ENCODE measurements at places on chromosomes 16 and 17.
A peak's percentile ranks its signal among the peaks of the same experiment; 100 is the strongest.

- H3K27ac ChIP-seq: no peak overlapping the region
- H3K36me3 ChIP-seq: no peaks in the 10 kb centered on the region
- peaks cover 35% of the 10 kb centered on the region for H3K27me3 ChIP-seq
- ATAC-seq: no peak
- no peak overlapping the region for H3K4me3 ChIP-seq
Observed at GRCh38 chr17:16912021-16912962, 59.6 kb downstream of the TNFRSF13B start.

- H3K27me3 ChIP-seq: no peaks in the 10 kb centered on the region
- no peaks in the 10 kb centered on the region for H3K4me1 ChIP-seq
- H3K4me3 ChIP-seq: no peak overlapping the region
Observed at GRCh38 chr17:32954477-32954876, 26.5 kb downstream of the TMEM98 start.

DNA sequence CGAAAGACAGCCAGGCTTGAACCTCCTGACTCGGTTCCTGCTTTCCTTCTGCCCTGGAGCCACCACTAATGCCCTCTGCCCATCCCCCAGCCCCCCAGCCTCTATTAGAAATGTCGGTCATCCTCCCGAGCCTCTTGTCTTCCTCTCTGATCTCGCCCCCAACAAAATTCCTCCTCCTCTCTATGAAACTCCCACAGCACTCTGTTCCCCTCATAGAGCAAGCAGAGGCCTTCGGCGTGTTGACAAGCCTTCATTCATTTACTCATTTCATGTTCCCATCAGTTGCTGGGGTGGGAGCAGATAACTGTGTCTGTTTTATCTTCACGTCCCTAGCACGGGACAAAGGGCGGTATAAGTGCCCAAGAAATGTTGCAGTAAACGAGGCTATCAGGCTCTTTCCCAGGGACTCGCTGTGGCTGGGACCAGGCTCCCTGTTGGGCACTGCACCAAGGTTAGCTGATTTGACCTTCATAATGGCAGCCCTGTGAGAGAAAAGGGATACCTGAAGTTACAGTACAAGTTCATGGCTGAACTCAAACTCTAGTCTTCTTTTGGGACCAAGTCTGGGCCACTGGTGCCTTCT lies 7.8 kb downstream of the FBXL19 start:
- H3K36me3 ChIP-seq: no peaks in the 10 kb centered on the region
- H3K27me3 ChIP-seq: no peaks in the 10 kb centered on the region
- no peak overlapping the region for H3K27ac ChIP-seq
- H3K4me3 ChIP-seq: no peak overlapping the region

GRCh38 chr16:3780570-3780969 lies 63.2 kb upstream of the TRAP1 start:
- no peak for ATAC-seq
- H3K4me1 ChIP-seq: no peaks in the 10 kb centered on the region
- H3K27ac ChIP-seq: no peak overlapping the region
- H3K4me3 ChIP-seq: no peak overlapping the region
- no peaks in the 10 kb centered on the region for H3K27me3 ChIP-seq

- H3K27ac ChIP-seq: no peak overlapping the region
- H3K4me1 ChIP-seq: peaks cover 31% of the 10 kb centered on the region
- no peaks in the 10 kb centered on the region for H3K36me3 ChIP-seq
- H3K27me3 ChIP-seq: peaks cover 55% of the 10 kb centered on the region
- no peak for ATAC-seq
- no peak overlapping the region for H3K4me3 ChIP-seq
Observed at GRCh38 chr17:31388770-31389656, 2.5 kb upstream of the RAB11FIP4 start.

DNA sequence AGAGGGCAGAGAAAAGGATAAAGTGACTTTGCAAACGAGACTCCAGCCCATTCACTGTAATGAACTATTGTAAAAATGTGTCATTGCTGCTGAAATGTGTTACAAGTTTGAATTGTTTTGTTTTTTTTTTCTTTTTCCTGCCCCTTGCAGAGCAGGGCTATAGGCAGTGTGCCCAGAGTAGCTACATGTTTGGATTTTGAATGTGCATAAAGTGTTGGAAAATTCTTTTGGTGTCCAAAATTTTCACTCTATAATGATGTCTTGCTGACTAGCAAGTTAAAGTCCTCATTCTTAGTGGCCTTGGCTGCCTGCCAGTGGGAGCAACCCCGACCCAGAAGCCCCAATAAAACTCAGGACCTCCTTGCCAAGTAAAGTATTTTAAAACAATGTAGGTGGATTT lies 66.5 kb downstream of the IGF2BP1 start:
- no peak overlapping the region for H3K4me3 ChIP-seq
- H3K4me1 ChIP-seq: no peaks in the 10 kb centered on the region
- ATAC-seq: no peak
- H3K27ac ChIP-seq: no peak overlapping the region

DNA sequence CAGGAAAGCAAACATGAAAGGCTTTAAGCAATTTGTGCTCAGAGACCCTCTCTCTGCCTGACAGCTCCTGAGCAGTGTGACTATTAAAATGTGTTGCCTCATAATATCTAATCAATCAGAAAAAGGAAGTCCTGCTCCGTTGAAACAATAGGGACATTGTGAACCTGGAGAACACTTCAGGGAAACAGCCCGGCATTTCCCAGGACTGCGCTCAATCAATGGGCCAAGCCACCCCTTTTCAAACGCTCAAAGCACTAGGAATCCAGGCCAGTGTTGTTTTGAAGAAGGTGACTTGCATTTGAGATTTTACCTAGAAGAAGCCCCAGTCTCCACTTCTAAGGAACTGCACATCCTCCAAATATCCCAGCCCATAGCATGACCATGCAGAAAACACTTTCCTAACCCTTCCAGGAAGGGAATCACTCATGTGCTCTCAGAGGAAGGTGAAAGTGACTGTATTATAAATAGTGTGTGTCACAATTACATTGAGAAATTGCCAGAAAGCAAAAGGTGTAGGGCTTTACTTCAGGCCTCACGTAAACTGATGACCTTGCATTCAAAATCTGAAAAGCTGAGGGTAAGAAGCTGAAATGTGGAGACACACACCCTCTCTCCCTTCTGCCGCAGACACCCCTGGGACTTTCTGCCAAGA lies 19.4 kb downstream of the CDRT4 start:
- H3K27ac ChIP-seq: peak overlapping the region; percentile 74
- H3K4me1 ChIP-seq: no peaks in the 10 kb centered on the region
- H3K27me3 ChIP-seq: no peaks in the 10 kb centered on the region
- peak; percentile 59 for ATAC-seq
- no peak overlapping the region for H3K4me3 ChIP-seq

GRCh38 chr16:67256701-67257230 lies 8.0 kb downstream of the SLC9A5 start:
- H3K4me3 ChIP-seq: no peak overlapping the region
- peaks cover 37% of the 10 kb centered on the region for H3K27me3 ChIP-seq
- H3K36me3 ChIP-seq: no peaks in the 10 kb centered on the region
- H3K27ac ChIP-seq: no peak overlapping the region
- H3K4me1 ChIP-seq: no peaks in the 10 kb centered on the region
- ATAC-seq: no peak

- no peaks in the 10 kb centered on the region for H3K4me1 ChIP-seq
- H3K4me3 ChIP-seq: no peak overlapping the region
- H3K36me3 ChIP-seq: no peaks in the 10 kb centered on the region
- ATAC-seq: no peak
- no peak overlapping the region for H3K27ac ChIP-seq
Observed at GRCh38 chr17:8806926-8807550, 7.9 kb upstream of the MFSD6L start.

DNA sequence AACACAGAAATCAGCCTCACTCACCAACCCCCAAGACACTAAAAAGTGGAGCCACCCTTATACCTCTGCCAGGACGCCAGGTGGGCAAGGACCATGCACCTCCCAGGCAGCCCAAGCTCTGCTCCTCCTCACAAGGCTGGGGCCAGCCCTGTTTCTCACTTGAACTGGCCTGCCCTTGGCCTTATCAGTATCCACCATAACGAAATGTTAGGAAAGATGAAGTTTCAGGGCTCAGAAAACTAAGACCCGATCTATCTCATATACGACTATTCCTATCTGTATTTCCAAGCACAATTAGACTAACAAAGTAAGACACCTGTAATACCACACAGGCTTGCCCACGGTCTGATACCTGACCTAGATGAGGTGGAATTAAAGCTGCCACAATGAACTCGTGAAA lies 6.9 kb downstream of the FBXO31 start:
- peak overlapping the region; percentile 68 for H3K27ac ChIP-seq
- no peaks in the 10 kb centered on the region for H3K27me3 ChIP-seq
- H3K36me3 ChIP-seq: no peaks in the 10 kb centered on the region
- H3K4me1 ChIP-seq: peaks cover 95% of the 10 kb centered on the region

DNA sequence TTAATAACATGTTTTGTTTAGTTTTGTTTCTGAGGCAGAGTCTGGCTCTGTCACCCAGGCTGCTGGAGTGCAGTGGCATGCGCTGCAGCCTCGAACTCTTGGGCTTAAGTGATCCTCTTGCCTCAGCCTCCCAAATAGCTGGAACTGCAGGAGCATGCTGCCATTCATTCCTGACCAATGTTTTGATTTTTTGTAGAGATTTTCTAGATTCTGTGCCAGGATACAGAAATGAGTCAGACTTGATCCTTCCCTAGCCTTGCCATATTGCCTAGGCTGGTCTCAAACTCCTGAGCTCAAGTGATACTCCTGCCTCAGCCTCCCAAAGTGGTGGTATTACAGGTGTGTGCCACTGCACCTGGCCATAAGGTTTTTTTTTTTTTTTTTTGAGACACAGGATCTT lies 17.7 kb downstream of the TAOK1 start:
- H3K27ac ChIP-seq: no peak overlapping the region
- no peaks in the 10 kb centered on the region for H3K27me3 ChIP-seq
- no peak overlapping the region for H3K4me3 ChIP-seq
- no peaks in the 10 kb centered on the region for H3K4me1 ChIP-seq

GRCh38 chr17:18850679-18851078 lies 7.3 kb upstream of the PRPSAP2 start:
- H3K4me1 ChIP-seq: peaks cover 3% of the 10 kb centered on the region
- H3K27me3 ChIP-seq: no peaks in the 10 kb centered on the region
- no peak overlapping the region for H3K27ac ChIP-seq

DNA sequence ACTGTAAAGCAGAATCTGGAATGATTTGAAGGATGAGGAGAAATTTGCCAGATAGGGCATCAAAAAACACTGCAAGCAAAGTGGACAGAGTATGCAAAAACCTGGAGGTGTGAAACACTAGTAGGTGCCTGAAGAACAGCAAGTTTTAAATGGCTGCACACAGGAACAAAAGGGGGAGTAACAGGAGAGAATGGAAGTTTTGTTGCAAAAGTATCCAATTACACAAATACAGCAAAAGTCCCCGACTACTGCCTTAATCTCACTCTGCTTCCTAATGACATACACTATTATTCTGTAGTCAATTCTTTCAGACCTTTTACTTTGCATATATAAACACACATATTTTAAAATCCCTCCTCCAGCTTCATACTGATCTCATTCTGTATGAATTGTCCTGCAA lies 1.5 kb downstream of the HEATR6 start:
- H3K4me3 ChIP-seq: no peak overlapping the region
- H3K36me3 ChIP-seq: peaks cover 13% of the 10 kb centered on the region
- ATAC-seq: no peak

GRCh38 chr16:84427553-84427952 lies 59.2 kb downstream of the ATP2C2 start:
- no peaks in the 10 kb centered on the region for H3K36me3 ChIP-seq
- H3K27ac ChIP-seq: no peak overlapping the region
